ENCODE measurements at places on chromosomes 6 and 20.

GRCh38 chr6:45049188-45049843, 278.8 kb upstream of the RUNX2 start:
- DNase-seq: no peak

GRCh38 chr6:43113431-43114260, 37.5 kb downstream of the PTK7 start:
- DNase-seq: no peak

DNA sequence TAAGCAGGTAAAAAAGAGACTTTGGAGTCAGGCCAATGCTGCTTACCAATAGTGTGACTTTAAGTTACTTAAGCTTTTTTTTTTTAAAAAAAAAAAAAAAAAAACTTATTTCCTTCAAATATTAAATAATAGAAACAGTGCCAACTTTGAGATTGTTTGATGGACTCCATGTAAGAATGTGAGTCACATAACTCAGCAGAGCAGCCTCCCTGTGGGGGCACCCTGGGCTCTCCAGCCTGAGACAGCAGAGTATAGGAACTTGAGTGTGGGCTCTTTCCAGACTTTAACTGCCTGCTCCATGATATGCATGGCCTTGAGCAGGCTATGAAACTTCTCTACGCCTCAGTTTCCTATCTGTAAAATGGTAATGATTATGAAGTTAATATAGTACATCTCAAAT, 113.3 kb upstream of the SAMD5 start:
- DNase-seq: no peak

- no peak for DNase-seq
Observed at GRCh38 chr20:16955971-16956370, 207.8 kb downstream of the OTOR start.

- DNase-seq: no peak
Observed at GRCh38 chr6:169096388-169096787, 157.3 kb downstream of the THBS2 start.
